Islet precursor cell (in vitro differentiated cells): ENCODE measurements at places on chromosomes 4 and X.

DNA sequence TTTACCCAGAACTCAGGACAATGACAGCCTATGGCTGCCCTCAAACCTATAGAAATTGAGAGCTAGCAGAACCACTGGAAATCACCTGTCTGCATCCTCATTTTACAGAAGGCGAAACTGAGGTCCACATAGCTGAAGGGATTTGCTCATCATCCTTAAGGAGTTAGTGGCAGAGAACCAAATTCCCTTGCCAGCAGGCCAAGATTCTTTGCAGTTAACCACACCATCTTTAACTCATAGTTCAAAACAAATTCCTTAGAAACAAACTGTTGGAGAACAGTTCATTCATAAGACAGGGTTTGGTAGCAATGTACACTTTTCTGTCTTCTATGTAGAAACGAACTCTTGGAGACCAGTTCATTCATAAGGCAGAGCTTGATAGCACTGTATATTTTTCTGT lies 37.9 kb upstream of the RAP2C start:
- no peak for DNase-seq

DNA sequence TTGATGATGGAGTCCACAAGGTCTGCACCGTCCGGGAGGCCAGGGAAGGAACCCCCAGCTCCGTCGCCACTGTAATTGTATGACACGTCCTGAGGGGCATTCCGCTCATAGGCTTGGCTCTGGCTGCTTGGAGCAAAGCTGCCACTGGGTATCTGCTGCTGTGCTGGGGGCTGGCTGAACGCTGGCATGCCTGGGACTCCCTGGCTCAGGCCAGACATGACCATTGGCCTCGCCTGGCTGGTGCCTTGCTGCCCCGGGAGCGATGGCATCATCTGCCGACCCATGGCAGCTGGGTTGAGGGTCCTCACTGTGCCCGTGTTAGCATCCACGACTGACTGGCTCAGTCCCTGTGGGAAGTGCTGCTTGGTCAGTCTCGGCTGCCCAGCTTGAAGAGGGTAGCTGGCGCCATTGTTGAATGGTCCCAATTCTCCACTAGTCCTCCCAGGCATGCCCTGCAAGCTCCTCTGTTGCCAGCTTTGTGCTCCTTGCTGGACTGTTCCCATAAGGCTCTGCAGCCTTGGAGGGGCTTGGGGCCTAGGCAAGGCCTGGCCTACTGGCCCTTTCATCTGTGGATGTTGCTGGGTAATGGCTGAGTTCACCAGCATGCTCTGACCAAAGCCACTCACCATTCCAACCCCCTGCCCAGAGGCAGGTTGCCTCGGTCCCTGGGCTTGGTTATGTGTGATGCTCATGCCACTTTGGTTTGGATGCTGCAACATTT lies 53.9 kb downstream of the MGST2 start:
- DNase-seq: peak; percentile 64

GRCh38 chr4:8847331-8847730 lies 24.3 kb downstream of the HMX1 start:
- peak; percentile 35 for DNase-seq

DNA sequence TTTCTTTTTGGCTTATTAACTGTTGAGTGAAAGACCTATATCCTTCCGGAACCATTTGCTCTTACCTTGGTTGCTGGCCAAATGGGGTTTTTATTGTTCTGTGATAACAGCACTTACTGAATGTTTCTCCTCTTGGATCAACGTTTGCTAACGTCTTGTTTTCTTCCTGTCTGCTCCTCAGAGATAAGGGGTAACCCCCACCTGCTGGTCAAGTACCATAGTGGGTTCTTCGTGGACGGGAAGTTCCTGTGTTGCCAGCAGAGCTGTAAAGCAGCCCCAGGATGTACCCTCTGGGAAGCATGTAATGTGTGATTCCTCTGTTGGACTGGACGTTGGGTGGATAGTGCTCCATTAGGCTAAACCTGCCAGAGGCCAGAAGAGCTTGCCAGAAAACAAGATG lies 15.3 kb downstream of the BMX start:
- DNase-seq: no peak

DNA sequence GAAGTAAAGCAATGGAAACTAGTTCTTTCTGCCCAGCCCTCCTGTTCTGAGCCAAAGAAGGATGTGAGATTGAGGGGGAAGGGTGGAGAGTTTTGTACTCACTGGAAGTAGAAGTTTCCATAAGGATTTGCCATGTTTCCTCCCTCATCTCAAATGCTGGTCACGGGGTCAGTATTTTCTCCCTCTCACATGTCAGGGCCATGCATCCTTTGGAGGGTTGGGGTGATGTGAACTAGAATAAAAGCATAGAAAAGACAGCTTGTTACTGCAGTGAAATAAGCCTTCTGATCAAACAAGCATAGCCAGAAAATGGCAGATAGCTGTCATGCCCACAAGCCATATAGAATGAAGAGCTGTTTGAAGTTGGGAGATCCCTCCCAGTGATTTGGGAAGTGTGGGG lies 79.7 kb downstream of the KIT start:
- no peak for DNase-seq

GRCh38 chrX:30495468-30495867 lies 82.1 kb downstream of the TASL start:
- no peak for DNase-seq

GRCh38 chr4:103108542-103108941 lies 8.9 kb upstream of the BDH2 start:
- no peak for DNase-seq

DNA sequence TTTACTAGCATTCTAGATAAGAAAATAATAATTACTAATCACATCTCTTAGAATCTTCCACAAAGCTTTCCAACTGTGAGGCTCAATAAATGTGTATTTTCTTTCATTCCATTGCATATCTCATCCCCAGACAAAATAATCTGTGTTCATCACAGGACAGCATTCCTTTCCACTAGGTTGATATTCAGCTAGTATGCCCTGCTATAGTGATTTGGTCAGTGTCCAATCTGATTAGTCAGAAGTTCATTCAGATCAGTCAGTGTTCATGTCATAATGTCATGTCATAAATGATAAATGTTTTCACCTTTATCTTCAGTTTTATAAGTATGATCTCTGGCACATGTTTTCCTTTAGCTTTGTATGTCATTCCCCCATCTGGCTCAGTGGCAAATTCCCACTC lies 611.4 kb downstream of the KCTD8 start:
- no peak for DNase-seq

- DNase-seq: peak; percentile 57
Measured at GRCh38 chr4:139171876-139172691, 4.9 kb downstream of the ELF2 start.

DNA sequence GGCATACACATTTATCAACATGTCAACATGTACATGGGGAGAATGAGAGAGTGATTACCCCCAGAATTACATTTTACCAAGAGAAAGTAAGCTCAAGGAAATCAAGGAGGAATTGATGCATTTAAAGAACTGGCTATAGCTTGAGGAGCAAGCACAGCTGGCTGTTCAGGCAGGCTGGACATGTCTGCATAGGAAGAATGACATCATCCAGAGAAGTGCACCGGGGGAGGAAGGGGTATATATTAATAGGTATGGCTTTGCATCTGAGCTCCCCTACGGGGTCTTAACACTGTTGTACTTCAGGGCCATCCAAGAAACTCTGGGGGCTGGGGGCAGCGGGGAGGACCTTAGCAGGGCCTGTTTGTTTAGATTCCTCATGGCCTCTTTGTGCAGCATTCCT lies 222.4 kb upstream of the VCX start:
- no peak for DNase-seq

GRCh38 chr4:8939840-8940742 lies 68.5 kb upstream of the HMX1 start:
- DNase-seq: no peak

GRCh38 chr4:57075367-57075766 lies 34.8 kb downstream of the IGFBP7 start:
- DNase-seq: no peak

- DNase-seq: peak; percentile 69
Measured at GRCh38 chrX:84187533-84188319, at the start of gene RPS6KA6. TSS of gene RPS6KA6 (minus strand) at chrX:84188199. CDS start at chrX:84187899, 300 bp downstream.

GRCh38 chrX:7784580-7784979 lies 58.4 kb upstream of the VCX start:
- DNase-seq: no peak

DNA sequence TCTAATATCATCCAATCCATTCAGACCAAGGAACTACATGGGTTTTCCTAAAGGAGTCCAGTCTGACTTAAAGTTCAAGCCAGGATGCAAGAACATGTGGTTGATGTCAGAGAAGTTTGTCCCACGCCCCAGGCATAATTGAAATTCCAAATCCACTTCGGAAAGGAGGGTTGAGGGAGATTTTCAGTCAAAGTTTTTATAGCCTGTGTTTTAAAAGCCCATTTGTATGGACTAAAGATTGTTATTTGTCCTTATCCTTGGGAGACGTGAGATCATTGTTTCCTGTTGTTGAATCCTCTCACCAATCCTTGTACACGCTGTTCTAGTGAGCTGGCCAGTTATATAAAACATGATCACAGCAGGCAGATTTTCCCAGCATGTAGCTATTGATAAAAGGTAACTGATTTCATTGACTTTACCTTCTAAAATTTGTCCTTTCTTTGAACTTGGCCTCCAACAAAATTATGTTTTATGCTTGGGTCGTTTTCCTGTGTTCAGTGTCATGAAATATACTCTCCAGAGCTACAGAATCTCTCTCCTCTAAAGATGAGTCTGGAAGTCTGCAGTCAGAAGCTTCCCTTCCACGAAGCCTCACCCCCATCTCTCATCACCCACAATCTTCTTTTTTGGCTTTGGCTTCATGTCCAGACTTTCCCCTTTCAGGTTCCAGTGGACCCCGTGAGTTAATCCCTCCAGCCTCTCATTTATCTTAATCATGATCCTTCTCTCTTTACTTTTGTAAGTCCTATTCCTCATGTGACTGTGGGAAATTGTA lies 92.9 kb downstream of the ATP10D start:
- DNase-seq: no peak

- DNase-seq: no peak
Measured at GRCh38 chrX:97987979-97988378, 1104.3 kb downstream of the RPA4 start.

GRCh38 chrX:75118296-75118695 lies 37.8 kb downstream of the ABCB7 start:
- no peak for DNase-seq

DNA sequence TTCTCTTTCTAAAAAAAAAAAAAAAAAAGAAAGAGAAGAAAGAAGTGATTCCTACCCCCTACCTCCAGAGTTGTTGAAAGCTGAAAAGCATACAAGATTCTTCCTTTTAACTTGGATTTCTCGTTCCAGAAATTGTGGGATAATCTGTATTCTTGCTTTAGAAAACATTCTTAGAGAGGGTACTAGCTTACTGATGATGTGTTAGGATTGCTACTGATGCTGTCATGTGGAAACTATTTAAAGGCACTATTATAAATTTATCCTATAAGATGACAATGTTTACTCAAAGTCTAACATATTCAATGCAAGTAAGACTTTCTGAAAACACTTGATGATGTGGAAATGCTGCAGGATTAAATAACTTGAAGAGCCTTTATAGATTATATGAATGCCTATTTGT lies 204.0 kb upstream of the PUDP start:
- no peak for DNase-seq

DNA sequence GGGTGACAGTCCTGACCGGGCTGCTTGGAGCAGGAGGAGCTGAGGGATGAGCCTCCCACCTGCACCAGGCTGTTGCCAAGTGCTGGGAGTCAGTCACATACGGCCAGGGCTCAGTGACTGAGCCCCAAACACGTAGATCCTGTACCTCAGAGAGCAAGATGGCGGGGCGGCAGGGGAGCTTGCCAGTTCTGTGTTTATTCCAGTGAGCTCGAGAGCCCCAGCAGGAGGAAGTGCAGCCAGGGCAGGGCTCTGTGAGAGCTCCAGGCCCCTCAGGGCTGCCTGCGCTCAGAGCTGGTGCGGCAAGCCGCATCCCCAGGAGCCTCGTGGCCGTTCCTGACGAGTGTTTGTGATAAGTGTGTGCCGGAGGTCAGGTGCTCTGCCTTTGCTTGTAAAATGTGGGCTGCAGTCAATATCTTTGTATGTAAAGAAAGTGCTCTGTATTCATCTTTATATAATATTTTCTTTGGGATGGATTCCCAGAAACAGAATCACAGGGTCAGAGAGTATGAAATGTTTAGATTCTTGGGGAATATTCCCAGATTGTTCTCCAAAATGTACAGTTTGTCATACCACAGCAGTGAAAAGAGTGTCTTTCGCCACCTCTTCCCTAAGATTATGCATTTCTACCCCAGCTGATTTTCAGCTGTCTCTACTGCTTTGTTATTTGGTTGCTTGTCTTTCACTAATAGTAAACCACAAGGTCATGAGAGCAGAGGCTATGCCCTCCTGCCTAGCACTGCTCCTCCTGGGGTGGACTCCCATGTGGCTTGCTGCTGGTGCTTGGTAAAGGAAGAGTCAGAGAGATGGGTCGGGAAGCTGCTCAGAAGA lies 50.3 kb downstream of the NELFA start:
- no peak for DNase-seq

- DNase-seq: no peak
Measured at GRCh38 chr4:4260185-4260751, 12.2 kb upstream of the TMEM128 start.
